ENCODE measurements at places on chromosomes 16 and 17. TPM values are rescaled to one million over a fixed set of nuclear protein-coding genes. Genes with fewer than 3 reads are reported as not detected.

Gene CACNA1H
- total RNA-seq, result 24.4 TPM

DNA sequence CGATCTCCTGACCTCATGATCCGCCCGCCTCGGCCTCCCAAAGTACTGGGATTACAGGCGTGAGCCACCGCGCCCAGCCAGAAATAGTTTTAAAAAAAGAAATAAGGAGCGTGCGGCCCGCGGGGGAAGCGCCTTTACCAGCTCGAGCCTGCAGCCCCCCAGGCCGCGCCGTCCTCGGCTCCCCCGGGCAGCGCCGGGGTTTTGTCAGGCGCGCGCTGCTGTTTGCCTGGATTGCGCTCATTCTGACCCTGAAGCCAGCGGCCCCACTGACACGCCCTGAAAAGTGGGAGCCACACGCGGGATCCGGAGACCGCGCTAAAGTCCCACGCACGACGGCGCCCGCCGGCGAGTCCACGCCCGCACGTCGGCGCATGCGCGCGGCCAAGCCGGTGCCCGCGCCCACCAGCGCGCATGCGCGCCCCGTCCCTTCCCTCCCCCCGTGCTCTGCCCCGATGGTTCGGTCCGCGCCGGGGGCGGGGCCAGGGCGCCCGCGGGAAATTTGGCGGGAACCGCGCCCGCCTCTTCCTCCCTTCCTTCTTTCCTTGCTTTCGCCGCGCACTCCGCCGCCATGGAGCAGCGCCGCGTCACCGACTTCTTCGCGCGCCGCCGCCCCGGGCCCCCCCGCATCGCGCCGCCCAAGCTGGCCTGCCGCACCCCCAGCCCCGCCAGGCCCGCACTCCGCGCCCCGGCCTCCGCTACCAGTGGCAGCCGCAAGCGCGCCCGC is at the start of gene CDT1:
Gene CDT1, plus strand, starts transcription at position 526 of the 724 bp plus-strand sequence. Its CDS starts 43 bp downstream, at position 569.
- peak; percentile 88 for DNase-seq

DNA sequence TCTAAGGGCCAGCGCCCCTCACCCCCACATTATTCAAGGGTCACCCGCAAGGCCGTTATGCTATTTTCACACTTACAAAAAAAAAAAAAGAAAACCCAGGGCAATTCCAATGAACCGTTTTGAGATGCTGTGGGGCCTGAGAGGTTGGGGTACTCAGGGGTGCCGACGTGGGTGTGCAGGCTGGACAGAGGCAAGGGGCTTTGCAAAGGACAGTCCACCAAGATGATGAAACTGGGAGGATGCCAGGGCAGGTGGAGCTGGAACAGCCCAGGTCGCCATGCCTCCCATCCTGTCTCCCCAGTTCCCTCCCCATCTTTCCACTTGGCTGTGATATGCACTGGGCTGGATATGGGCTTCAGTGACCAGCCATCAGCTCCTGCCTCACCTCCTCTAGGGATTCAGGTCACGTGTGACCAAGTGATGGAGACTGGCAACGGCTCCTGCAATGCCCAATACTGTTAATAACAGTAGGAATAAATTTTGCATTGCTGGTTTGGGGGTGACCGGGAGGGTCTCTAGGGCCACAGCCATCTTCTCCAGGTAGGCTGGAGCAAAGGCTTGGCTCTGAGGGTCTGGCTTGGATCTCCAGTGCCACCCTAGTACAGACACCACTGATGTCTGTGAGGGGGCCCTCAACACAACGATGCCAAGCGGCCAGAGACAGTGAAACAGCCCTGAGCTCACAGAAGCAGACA is 151.3 kb upstream of the TNRC6C start:
- DNase-seq, result no peak

- peak; percentile 77 for DNase-seq
These were observed at the start of gene CHD3 for GRCh38 chr17:7888184-7888920. Gene CHD3 (plus strand): TSS chr17:7888789. CDS start chr17:7889001, 212 bp downstream.
